CD4-positive, alpha-beta T cell (primary cell): ENCODE measurements at places on chromosomes 7 and 10.

DNA sequence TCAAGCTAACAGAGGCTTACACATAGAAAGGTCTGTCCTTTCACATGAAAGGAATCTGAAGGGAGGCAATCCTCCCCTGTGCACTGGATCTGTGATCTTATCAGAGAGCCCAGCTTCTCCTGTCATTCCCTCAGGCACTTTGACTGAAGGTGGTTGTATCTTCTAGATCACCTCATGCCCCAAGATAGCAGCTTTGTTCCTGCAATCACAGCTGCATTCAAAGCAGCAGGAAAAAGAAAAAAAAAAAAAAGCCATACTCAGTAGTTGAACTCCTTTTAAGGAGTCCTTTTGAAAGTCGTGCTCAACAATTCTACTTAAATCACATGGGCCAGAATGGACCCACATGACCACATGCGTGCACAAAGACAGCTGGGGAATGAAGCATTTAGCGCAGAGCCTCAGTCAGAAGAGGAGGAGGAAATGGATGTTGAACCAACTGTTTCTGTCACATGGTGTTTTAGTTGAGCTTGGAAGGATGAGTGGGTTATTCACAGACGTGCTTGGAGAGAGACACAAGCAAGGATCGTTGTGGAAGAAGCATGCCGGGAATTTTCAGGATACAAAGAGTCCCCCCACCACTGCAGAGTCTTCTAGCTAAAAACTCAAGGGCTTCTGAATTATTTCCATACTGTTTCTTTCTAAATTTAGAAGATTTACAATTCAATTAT, 13.0 kb upstream of the PFKP start:
- DNase-seq, result no peak

- DNase-seq, result no peak
These were observed 116.9 kb upstream of the PLXDC2 start for GRCh38 chr10:19699299-19699698.

GRCh38 chr7:24752073-24752800, 5.0 kb downstream of the GSDME start:
- DNase-seq, result no peak

GRCh38 chr10:16292366-16292765, 144.4 kb upstream of the PTER start:
- DNase-seq, result no peak

DNA sequence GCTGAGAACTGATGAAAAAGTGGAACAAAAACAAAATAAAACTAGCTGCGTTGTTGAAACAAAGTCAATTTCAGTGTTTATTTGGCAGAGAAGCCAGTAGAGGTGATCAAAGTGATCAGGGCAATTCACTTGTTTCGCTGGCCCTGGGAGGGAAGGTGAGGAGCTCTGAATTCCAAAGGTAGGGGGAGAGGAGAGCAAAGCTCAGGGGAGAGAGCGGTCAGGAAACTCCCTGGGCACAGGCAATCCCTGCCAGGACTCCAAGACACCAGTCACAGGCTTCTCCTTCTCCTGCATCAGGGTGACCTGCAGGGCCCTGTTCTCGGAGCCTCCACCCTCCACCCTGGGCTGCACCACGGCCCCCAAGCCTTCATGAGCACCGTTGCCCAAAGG, 6.8 kb upstream of the KIAA1217 start:
- DNase-seq, result no peak

- no peak for DNase-seq
These were observed 264.2 kb downstream of the SEC23IP start for GRCh38 chr10:120156614-120157274.

GRCh38 chr10:97039538-97040247, 146.1 kb downstream of the SLIT1 start:
- DNase-seq, result no peak

DNA sequence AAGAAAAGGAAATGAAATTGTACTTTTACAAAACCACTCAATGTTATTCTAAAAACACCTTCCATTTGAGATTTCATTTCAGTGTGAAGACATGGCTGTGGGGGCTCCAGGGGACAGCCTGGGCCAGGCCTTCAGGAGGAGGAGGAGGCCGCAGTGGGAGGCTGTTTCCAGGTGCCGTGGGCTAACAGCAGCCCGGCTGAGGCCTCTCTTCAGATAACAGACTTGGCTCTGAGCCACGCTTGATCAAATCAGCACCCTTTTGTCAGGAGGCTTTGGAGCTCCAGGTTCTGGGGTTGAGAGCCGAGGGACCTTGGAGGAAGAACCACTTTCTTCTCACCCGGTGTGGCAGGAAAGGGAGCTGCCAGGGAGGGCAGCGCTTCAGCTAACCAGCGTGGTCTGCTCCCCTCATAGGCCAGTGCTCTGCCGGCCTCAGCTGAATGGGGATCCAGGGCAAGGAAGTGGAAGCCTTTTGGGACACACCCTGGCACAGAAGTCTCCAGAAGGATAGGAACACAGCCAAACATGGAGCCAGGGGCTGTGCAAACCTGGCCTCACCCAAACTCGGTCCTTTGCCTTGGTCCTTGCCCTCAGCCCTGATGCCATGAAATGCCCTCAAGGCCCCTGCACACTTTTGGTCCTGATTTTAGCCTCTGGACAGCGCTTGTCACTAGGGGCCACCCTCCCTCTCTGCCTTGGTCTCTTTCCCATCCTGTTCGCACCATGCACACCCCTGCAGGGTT, 23.5 kb upstream of the CHST15 start:
- no peak for DNase-seq

- DNase-seq, result peak; percentile 85
These were observed 68.4 kb downstream of the CDC123 start for GRCh38 chr10:12264204-12264940.

DNA sequence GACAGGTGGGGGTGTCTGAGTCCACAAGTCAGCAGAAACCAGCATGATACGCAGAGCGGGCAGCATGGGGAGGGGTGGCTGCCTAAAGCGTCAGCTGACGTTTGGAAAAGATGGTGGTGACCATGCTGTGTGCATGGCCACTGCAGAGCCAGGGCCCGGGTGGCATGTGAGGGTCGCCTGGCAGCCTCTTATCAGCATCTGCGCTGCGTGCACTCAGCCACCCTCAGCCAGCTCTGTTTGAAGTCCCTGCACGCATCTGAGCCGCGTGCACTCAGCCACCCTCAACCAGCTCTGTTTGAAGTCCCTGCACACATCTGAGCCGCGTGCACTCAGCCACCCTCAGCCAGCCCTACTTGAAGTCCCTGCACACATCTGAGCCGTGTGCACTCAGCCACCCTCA, 61.5 kb downstream of the WDR37 start:
- DNase-seq, result peak; percentile 19

- no peak for DNase-seq
These were observed 41.5 kb upstream of the PRKCQ start for GRCh38 chr10:6621536-6621935.

DNA sequence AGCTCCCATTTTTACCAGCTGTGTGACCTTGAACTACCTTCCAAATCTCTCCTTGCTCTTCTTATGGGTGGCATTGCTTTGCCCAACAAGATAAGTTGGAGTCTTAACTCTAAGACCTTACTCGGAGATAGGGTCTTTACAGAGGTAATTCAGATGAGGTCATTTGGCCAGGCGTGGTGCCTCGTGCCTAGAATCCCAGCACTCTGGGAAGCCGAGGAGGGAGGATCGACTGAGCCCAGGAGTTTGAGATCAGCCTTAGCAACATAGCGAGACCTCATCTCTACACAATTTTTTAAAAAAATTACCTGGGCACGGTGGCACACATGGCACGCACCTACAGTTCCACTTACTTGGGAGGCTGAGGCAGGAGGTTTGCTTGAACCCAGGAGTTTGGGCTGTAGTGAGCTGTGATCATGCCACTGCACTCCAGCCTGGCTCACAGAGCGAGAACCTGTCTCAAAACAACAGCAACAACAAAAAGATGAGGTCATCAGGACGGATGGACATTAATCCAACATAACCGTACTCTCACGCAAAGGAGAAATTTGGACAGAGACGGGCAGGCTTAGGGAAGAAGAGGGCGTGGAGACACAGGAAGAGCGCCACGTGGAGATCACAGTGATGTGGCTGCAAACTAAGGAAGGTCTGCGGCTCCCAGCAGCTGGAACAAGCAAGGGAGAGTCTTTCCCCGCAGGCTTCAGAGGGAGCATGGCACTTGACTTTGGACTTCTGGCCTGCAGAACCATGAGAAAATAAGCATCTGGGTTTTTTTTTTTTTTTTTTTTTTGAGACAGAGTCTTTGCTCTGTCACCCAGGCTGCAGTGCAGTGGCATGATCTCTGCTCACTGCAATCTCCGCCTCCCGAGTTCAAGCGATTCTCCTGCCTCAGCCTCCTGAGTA, 122.3 kb upstream of the CARD11 start:
- DNase-seq, result no peak

DNA sequence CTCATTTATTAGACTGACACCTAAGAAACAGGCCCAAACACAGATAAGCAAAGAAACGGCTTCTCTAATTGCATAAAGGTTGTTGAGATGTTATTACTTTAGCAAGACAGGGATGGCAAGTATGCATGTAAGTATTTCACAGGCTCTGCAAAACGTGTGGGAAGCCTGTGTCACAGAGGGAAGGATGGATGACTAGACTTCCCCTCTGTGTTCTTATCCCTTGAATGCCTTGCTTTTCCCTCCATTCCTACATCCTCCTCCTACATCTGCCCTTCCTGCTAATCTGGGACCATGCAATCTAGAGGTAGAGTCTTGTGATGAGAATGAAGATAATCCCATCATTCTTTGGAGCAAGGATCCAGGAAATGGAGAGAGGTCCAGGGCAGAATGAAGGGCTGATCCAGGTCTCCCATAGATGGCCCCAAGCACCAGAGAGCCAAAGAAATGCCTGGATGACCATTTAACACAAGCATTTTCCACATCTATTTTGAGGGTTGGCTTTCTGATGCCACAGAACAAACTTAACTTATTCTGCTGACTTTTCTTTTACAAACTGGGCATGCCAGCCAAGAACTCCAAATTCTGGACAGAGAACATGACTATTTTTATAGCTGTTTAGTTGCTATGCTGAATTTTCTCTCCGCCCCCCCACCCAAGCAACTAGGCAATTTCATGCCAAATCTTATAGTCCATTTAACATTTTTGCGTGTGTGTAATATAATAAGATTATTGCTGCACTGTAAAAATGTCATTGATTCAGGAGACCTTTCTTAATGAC, 48.1 kb downstream of the NRP1 start:
- no peak for DNase-seq

GRCh38 chr7:4841836-4842235, 20.0 kb downstream of the PAPOLB start:
- DNase-seq, result no peak

DNA sequence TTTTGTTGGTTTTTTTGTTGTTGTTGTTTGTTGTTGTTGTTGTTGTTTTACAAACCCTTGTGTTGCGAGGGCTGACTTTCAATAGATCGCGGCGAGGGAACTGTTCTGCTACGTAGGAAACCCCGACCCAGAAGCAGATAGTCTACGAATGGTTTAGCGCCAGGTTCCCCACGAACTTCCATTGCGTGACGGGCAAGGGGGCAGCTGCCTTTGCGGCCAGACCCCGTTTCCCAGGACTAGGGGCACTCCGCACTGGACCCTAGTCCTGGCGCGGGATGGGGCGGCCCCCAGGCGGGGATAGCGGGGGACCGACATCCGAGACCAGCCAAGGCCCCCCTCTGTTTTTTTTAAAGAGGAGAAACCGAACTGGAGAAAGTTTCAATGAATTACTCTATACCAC, 119.6 kb downstream of the LRRTM3 start:
- no peak for DNase-seq

DNA sequence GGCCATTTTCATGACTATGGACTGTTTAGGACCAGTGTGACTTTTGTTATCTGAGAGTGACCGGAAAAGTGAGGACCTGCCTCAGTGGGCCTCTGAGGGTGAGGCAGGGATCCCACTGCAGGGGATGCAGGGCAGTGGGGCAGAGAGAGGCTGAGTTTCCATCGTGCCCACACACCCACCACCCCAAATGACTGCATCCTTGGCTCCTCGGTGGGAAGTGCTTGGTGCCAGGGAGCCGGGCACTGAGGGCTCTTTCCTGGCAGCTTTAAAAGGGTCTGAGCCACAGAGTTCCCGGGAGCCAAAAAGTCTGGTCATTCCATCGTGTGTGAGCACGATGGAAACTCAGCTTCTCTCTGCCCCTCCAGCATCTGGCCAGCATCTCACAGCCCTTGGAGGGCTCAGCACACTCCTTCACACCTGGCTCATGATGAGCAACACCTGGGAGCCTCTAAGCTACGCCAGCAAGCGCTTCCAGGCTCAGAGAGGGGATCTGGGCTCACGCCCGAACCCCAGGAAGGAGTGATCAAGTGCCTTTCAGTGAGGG, 59.1 kb downstream of the RAMP3 start:
- no peak for DNase-seq
